Suprapubic skin (tissue), 4 donors: ENCODE measurements at places on chromosomes 16 and 17.

- no peak for DNase-seq
These were observed 24.2 kb upstream of the MPRIP start for GRCh38 chr17:17018021-17018441.

GRCh38 chr17:79789943-79790804 lies 6.7 kb downstream of the CBX8 start:
- DNase-seq: no peak

GRCh38 chr17:16905593-16906191 lies 66.2 kb downstream of the TNFRSF13B start:
- no peak for DNase-seq

DNA sequence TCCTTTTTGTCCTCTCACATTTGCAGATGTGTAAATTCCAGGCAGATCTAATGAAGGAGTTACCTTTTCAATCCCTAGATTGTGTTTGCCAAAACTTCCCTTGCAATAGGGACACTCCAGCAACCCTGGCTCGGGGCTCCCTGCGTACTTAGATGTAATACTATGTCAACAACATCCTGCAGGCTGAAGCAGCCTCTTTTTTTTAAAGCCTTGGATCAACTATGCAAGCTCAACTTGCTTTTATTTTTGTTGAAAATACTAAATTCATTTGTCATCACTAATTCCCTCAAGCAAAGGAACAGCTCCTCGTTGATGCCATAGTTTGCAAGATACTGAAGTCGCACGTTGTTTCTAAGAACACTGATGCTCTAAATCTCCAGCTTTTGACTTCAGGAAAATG lies 59.1 kb downstream of the GRIN2A start:
- DNase-seq: no peak

DNA sequence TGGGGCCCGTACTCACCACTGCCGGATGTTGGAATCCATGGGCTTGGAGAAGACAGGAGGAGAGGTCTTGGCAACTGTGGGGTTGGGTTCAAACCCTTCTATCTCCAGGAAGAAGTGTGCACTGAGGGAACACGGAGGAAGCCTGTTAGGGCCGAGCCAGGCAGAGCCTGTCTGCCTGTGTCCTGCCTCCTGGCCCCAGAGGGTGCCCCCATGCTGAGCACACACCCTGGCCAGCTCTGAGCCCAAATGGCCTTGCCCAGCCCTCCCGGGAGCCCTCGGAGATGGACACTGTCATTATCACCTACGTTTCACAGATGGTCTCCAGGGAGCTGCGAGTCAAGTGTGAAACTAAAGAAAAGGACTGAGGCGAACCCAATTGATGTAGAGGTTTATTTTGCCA lies 12.5 kb downstream of the TRPV3 start:
- DNase-seq: no peak

- DNase-seq: no peak
These were observed 21.1 kb downstream of the PRMT7 start for GRCh38 chr16:68331879-68332410.

DNA sequence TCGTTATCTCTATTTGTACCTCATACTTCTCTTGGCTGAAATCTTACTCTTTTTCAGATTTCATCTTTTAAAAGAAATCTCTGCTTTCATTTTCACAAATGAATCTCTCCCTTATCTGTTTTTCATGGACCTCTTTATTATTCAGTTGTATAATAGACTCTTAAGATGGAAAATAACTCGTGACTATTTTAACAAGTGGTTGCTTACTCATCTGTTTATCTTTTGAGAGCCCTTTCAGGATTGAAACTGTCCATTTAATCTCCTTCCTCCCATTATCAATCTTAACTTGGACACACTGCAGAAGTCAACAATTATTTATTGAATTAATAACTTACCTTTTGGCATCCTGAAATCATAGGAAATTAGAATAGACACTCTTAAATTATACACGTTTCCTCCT lies 68.8 kb downstream of the ABCA8 start:
- no peak for DNase-seq

- DNase-seq: no peak
These were observed 75.1 kb upstream of the ENDOV start for GRCh38 chr17:80339731-80340456.

DNA sequence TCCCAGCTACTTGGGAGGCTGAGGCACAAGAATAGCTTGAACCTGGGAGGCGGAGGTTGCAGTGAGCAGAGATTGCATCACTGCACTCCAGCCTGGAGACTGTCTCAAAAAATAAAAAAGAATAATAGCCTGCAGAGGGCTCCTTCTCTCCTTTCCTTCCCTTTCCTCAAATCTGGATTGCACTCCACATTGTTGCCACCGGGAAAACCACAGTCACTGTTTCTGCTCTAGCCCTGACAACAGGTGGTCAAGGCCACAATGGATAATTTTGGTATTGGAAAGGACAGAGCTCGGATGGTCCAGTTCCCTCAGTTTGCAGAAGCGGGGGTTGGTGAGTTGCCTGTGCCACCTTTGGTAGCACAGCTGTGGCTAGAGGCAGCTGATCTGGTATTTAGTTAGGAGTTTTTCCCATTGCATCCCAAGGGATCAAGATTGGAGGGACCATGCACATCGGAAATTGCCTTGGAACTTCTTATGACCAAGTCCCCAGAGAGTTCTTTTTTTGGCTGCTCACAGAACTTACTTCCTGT lies 44.7 kb upstream of the PRSS54 start:
- DNase-seq: no peak

GRCh38 chr16:82037666-82038065 lies 2.6 kb downstream of the HSD17B2 start:
- DNase-seq: no peak

DNA sequence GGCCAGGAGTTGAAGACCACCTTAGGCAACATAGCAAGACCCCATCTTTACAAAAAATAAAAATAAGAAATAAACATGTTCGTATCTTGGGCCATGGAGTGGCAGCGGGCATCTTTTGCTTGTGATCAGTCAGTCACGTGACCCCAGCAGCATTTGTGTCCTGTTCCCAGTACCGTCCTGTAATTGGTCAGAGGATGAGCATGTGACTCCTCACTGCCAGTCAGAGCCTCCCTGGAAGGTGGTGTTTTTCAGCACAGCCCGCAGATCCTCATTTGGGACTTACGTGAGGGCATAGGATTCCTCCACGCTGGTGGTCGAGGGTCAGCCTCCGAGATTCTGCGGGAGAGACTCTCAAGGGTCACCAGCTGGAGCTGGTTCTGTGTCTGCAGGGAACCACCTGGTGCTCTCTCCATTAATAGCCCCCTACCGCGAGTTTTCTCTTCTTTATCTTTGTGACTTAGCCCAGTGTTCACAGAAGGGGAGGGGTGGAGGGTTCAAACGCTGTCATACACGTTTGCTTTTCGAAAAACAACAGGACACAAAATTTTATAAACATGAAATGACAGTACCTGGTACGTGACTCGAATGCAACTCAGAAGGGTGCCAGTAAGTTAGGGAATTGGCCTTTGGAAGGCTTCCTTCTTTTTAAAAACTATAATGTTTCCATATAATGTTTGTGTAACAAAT lies 17.2 kb downstream of the MRC2 start:
- DNase-seq: no peak

DNA sequence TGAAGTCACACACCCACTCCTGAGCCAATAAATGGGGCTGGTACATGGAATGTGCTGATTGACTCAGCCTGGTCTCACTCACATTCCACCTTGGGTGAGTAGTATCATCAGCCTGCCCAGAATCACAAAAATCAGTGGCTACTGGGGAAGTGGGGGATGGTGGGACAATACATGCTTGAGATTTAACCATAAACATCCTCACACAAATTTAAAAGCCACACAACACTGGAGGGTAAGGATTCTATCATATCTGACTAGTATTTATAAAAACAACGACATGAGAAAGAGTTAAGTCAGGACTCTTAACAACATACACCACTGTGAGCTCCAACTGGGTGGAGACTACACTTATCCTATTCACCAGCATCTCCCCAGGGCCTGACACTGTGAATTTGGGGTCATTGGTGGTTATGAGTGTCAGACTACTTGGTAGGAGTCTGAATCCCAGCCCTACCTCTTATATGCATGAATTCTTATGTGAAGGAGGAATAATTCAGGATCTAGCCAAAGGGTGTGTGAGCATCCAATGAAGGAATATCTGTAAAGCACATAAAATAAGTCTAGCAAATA lies 26.0 kb upstream of the IRX6 start:
- no peak for DNase-seq

- DNase-seq: no peak
These were observed 32.9 kb downstream of the SLC7A5 start for GRCh38 chr16:87836346-87836843.

- no peak for DNase-seq
These were observed 56.3 kb downstream of the PLD6 start for GRCh38 chr17:17149520-17150447.

DNA sequence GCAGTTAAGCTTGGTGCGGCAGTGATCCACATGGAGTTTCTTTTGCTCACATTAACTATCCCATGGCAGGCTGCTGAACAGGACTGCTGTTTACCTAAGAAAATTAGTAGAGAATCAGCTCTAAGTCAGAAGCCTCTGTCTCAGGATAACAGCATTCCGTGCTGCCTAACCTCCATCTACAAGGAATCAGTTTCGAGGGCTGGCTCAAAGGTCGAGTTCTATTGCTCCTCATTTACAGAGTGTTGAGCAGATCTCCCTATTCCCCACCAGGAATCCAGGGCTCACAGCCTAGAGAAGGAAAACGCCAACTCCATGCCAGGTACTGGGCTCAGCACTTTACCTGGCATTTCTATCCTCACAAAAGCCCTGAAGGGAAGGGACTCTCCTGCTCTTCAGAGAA lies 9.9 kb downstream of the GINS2 start:
- DNase-seq: no peak

GRCh38 chr16:23578101-23578830 lies 17.9 kb downstream of the NDUFAB1 start:
- DNase-seq: no peak

- DNase-seq: no peak
These were observed 251.2 kb downstream of the PARN start for GRCh38 chr16:14378689-14379467.

DNA sequence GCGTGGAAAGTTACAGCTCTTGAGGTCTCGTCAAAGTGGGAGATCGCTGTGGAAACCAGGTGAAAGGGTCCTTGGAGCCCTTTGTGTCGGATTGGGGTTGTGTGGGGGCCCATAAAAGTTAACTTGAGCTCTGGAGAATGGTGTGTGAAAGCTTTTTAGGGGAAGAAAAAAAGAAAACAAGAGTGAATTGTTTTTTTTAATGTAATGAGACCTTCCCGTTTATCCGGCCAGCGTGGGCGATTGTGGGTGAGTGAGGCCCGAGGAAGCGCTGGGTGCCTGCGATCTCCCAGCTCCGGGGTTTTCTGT lies 150.6 kb downstream of the MSI2 start:
- DNase-seq: no peak

GRCh38 chr17:29469276-29469675 lies 79.1 kb downstream of the TAOK1 start:
- no peak for DNase-seq

DNA sequence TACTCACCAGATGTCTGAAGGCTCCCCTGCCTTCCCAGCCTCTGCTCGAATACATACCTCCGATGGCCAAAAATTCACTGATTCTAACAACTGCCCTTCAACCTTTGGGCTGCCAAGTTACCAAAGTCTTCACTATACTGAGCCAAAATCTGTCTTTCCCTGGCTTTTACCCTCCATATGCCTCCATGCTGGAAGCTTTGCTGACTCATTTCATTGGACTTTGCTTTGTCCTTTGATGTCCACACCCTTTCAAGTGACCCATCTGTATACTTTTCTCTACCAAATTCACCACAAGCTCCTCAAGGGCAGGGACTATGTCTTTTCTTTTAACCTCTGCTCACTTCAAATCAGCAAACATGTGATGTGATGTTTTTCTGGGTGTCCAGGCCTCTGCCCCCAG lies 21.0 kb upstream of the MTMR4 start:
- no peak for DNase-seq

- DNase-seq: no peak
These were observed 15.0 kb downstream of the MAP2K4 start for GRCh38 chr17:12035673-12036072.

DNA sequence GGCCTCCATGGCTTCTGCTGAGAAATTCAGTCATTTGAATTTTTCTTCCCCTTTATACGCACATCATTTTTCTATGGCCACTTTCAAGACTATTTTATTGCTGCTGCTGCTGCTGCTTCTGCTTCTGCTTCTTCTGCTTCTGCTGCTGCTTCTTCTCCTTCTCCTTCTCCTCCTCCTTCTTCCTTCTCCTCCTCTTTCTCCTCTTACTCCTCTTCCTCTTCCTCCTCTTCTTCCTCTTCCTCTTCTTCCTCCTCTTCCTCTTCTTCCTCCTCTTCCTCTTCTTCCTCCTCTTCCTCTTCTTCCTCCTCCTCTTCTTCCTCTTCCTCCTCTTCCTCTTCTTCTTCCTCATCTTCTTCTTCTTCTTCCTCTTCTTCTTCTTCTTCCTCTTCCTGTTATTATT lies 22.4 kb downstream of the CPD start:
- DNase-seq: no peak

- no peak for DNase-seq
These were observed 24.3 kb downstream of the TAC4 start for GRCh38 chr17:49823614-49824013.

- no peak for DNase-seq
These were observed 37.7 kb upstream of the ABCA6 start for GRCh38 chr17:69179227-69179952.

GRCh38 chr16:89695875-89696669 lies 5.4 kb downstream of the SPATA2L start:
- no peak for DNase-seq

DNA sequence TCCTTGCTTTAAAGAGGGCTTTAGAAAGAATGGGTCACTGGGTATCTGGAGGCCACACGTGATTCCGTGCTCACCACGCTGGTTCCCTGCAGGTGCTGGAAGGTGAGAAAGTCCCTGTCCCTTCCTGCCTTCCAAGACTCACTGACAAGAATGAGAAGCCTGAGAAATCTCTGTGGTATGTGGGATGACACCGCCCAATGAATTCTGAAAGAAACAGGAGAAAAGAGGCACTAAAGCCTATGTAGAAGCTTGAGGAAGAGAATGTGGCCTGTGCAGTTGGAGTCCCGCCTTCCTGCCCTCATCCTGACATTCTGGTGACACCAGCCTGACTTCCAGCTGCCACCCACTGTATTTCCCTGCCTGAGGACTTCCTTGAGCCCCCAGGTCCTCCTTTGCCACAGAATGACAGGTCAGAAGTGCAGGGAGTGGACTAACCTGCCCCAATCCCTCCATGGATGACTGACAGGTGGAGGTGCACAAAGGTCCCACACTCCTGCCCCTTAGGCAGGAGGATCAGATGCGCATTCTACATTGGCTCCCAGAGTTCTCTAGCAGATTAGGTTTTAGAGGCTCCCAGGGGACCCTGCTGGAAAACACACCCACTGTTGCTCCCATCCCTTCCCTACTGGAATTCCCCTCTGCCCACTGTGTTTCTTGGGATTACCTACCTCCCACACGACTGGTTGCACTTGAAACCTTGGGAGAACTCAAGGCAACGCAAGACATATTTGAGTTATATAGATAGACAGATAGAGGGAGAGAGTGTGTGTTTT lies 38.6 kb upstream of the TENT4B start:
- DNase-seq: no peak

DNA sequence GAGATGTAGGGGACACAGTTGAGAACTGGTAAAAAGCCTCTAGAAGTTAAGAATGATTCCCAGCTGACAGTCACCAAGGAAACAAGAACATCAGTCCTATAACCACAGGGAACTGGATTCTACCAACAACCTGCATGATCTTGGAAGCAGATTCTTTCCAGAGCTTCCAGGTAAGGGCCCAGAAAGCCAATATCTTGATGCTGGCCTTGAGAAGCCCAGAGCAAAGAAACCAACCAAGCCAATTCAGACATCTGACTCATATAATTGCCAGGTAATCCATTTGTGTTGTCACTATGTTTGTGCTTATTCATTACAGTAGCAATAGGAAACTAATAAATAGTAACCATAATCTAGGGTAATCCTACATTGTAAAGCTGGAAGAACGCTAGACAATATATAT lies 81.6 kb downstream of the CACNG1 start:
- no peak for DNase-seq
